ENCODE measurements at places on chromosomes 1 and 21.

DNA sequence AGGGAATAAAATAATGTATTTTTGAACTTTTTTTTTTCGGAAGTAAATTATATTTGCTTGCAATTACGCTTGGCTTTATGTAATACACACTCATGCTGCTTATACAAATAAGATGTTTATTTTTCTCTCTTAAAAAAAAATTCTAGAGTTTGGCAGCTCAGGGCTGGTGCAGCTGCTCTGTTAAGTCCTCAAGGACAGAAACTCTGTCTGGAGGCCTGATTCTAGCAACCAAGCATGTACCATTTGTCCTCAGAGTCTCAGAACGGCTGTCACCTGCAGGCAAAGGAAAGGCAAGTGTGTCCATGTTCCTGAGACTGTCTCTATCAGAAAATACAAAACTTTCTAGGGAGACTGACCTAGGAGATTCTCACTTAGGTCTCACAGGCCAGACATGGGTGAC is 23.2 kb upstream of the CLDN17 start:
- no peak for DNase-seq

DNA sequence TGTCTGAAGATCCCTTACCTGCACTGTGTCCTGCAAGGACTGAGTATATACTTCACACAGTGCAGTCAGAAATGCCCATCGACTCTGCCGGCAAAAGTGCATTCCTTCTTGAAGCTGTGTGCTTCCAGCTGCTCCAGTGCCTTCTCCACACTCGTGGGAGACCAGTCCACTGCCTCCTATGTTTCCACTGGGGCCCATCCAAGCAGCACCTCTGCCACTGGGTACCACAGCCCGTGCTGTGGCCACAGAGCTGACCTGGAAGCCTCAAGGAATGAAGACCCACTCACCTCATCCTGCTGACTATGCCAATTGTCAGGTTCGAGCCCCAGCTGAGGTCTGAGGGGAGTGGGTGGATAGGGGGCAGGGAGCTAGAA is 108.1 kb downstream of the GDAP2 start:
- DNase-seq: no peak

DNA sequence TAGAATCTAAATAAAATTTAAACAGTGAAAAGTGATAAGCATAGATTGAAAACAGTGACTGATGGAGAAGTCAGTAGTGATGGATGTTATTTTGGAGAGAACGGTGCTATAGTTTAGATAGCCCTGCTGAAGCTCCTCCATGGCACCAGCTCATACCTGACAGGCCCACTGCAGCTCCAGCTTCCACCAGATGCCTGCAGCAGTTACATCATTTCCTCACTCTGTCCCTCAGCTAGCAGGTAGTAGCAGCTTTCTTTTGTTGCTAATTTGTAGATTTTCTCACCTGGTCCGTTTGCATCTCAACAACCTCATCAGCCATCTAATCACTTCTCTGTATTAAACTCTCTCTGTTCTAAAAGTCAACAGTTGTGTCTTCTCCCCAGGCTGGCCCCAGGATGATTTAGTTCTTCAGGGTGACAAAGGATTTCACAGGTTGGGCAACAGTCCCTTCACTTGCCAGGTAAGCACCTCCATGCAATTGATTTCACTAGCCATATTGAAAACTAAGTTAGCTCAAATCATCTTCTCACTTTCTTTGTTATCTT is 128.3 kb downstream of the LMX1A start:
- DNase-seq: no peak

DNA sequence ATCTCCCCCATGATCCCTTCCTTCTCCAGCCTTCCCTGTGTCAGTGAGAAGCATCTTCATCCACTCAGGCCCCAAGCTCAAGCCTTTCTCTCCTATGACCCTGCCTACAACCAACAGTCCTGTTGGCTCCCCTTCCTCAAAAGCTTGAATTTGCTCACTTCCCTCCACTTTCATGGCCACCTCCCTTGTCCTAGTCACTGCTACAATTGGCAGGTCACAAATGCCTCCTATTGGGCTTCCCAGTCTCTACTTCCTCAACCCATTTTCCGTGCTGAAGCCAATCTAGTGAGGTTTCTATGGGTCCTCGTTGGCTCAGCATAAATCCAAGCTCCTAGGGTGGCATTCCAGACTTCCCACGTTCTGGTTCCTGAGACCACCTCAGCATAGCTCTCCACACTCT is 40.2 kb upstream of the SLC6A9 start:
- no peak for DNase-seq

- DNase-seq: no peak
Observed at GRCh38 chr1:201754353-201754752, 74.6 kb upstream of the IPO9 start.
